Fibroblast of skin of right quadriceps (primary cell): ENCODE measurements at places on chromosomes 16 and 17.

GRCh38 chr17:72379516-72379915 lies 258.7 kb downstream of the SOX9 start:
- no peak for DNase-seq

- no peak for DNase-seq
Observed at GRCh38 chr17:44390250-44390870, 911 bp upstream of the ITGA2B start.

GRCh38 chr16:82660075-82660645 lies 33.4 kb downstream of the CDH13 start:
- peak; percentile 65 for DNase-seq

DNA sequence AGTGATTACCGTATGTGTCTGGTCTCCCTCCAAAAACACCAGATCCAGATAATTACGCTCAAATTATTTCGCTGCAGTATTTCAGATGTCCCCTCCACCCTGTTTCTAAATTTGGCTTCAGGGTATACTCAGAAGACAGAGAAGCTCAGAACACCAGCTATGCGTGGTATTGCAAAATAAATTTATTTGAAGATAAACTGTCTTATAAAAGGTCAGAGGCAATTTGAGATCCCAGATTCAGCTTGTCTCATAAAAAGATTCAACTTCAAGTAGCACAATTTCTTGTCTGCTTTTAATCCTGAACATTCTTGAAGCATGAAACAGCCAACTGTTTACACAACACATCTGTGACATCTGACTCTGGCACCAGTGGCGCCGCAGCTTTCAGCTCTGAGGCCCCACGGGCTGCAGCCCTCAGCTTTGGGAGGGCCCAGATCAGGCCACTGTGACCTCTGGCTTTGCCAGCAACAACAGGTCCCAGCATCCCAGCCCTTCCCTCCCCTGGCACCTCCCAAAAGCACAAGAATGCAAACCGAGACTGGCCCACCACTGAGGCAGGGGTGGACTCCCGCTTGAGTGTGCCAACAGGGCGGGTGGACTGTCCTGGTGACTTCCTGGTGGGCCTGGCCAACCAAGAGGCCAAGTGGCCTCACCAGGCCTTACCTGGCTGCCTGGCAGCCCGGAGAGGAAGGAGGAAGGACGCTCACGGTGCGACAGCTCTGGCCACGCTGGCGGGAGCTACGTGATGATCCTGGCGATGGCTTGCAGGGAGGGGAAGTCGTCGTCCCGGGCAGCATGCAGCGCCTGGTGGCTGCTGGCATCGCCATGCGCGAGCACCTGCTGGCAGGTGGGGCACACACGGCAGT lies 8.0 kb downstream of the SYNGR3 start:
- no peak for DNase-seq
